ENCODE measurements at places on chromosomes 7 and 10. TPM values are rescaled to one million over a fixed set of nuclear protein-coding genes. Genes with fewer than 3 reads are reported as not detected.

- no peaks in the 10 kb centered on the region for H3K36me3 ChIP-seq
- H3K27ac ChIP-seq: no peak overlapping the region
- DNase-seq: no peak
- no peak overlapping the region for H3K4me3 ChIP-seq
Measured at GRCh38 chr10:51302316-51302715, 228.0 kb downstream of the PRKG1 start.

- DNase-seq: no peak
- no peak overlapping the region for H3K4me3 ChIP-seq
- no peaks in the 10 kb centered on the region for H3K4me1 ChIP-seq
- no peaks in the 10 kb centered on the region for H3K36me3 ChIP-seq
Measured at GRCh38 chr10:79007018-79007417, 61.7 kb upstream of the ZMIZ1 start.

- peaks cover 3% of the 10 kb centered on the region for H3K27me3 ChIP-seq
- H3K36me3 ChIP-seq: no peaks in the 10 kb centered on the region
- peaks cover 5% of the 10 kb centered on the region for H3K4me1 ChIP-seq
- no peak overlapping the region for H3K4me3 ChIP-seq
- DNase-seq: no peak
Measured at GRCh38 chr10:132281915-132282666, 25.7 kb downstream of the STK32C start.

CCDC146 gene
- total RNA-seq: 10.8 TPM

GRCh38 chr7:135185471-135186260, 15.2 kb upstream of the CYREN start:
- no peak overlapping the region for H3K27ac ChIP-seq
- H3K27me3 ChIP-seq: no peaks in the 10 kb centered on the region
- peaks cover 39% of the 10 kb centered on the region for H3K36me3 ChIP-seq

- DNase-seq: no peak
- peaks cover 37% of the 10 kb centered on the region for H3K27me3 ChIP-seq
- H3K27ac ChIP-seq: no peak overlapping the region
- H3K4me3 ChIP-seq: no peak overlapping the region
- peaks cover 13% of the 10 kb centered on the region for H3K4me1 ChIP-seq
Measured at GRCh38 chr7:148556892-148557291, 33.7 kb upstream of the C7orf33 start.

- no peak overlapping the region for H3K27ac ChIP-seq
- H3K27me3 ChIP-seq: peaks cover 4% of the 10 kb centered on the region
- no peaks in the 10 kb centered on the region for H3K36me3 ChIP-seq
- no peaks in the 10 kb centered on the region for H3K4me1 ChIP-seq
Measured at GRCh38 chr7:47392241-47392759, 189.6 kb downstream of the TNS3 start.

DNA sequence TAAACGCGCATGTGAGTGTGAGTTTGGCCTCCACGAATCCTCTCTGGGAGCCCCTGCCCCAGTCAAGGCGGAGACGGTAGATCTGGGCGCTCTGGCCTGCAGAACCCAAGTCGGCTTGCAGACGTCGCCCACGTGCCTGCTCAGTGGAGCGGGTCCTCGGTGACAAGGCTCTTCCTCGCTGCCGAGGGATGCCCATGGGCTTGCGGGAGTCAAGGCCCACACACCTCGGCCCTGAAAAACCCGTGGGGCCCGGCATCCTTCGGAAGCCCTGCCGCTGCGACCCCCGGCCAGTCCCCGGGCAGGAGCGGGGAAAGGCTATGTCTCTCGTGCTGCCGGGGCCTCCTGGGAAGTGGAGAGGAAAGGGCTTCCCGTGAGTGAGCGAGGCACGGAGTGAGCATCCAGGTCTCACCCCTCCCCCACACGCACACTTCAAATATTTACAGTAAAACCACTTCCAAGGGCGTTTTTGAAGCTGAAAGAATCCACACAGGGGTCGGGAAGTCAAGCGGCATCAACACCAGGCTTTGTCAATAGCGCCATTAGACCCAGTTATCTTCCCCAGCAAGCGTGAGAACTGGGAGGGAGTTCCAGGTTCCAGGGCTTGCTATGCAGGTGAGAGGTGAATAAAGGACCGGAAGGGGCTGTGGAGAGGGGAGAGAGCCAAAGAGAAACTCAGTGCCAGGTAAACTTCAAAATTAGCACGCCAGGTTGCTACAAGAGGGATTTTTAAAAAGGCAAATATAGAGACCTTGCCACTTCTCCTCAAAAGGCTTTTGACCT, 1.1 kb upstream of the MNX1 start:
- H3K27me3 ChIP-seq: peaks cover 84% of the 10 kb centered on the region
- peak overlapping the region; percentile 47 for H3K4me3 ChIP-seq
- H3K4me1 ChIP-seq: peaks cover 18% of the 10 kb centered on the region
- H3K27ac ChIP-seq: no peak overlapping the region
- DNase-seq: no peak
- no peaks in the 10 kb centered on the region for H3K36me3 ChIP-seq

DNA sequence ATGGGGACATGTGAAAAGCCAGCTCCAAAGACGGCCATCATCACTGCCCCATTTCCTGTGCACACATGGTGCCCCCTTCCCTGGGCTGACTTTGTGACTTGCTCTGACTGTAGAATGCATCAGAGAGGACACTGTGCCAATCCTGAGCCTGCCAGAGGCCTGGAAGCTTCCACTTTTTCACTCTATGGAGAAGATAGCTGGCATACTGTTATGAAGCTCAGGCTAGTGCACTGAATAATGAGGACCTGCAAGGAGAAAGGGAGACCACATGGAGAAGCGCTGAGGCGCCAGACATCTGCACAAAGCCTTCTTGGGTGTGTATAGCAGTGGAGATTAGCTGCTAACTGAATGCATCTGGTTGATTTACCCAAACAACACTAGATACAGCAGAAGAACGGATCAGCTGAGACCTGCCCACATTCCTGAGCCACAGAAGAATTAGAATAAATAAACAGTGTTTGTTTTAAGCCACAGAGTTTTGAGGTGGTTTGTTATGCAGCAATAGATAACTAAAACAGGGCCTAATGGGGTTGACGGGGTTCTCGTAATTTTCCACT, 58.9 kb upstream of the C10orf90 start:
- H3K4me1 ChIP-seq: no peaks in the 10 kb centered on the region
- no peaks in the 10 kb centered on the region for H3K36me3 ChIP-seq
- H3K4me3 ChIP-seq: no peak overlapping the region
- H3K27me3 ChIP-seq: no peaks in the 10 kb centered on the region
- no peak for DNase-seq
- no peak overlapping the region for H3K27ac ChIP-seq
